A549 treated with CpdA at 1 μM for 4 hours (cell line): ENCODE measurements at places on chromosomes 6 and 20. TPM values are rescaled to one million over a fixed set of nuclear protein-coding genes. Genes with fewer than 3 reads are reported as not detected.

HCRTR2 gene
- not detected in 5 replicates for total RNA-seq

NOX3 gene
- total RNA-seq, result not detected in 5 replicates

CDSN gene
- total RNA-seq, result not detected in 5 replicates

HLA-DPA1 gene
- not detected in 5 replicates for total RNA-seq

FAM229B gene
- 6.0 to 10.1 TPM (median 9.3 TPM) in 5 replicates for total RNA-seq

SRSF12 gene
- total RNA-seq, result 0.68 to 1.3 TPM (median 0.84 TPM) in 5 replicates

ZNF334 gene
- total RNA-seq, result not detected in 5 replicates

RNF182 gene
- total RNA-seq, result 3.0 to 3.5 TPM (median 3.4 TPM) in 5 replicates

EYA2 gene
- 2.6 to 4.0 TPM (median 3.2 TPM) in 5 replicates for total RNA-seq

BACH2 gene
- 0.26 to 0.58 TPM (median 0.38 TPM) in 5 replicates for total RNA-seq

SLC26A8 gene
- total RNA-seq, result not detected in 5 replicates

AFG1L gene
- 0.42 to 1.5 TPM (median 1.4 TPM) in 5 replicates for total RNA-seq

GTSF1L gene
- not detected in 5 replicates for total RNA-seq

TRIM10 gene
- not detected in 5 replicates for total RNA-seq

NANP gene
- 7.5 to 9.0 TPM (median 7.9 TPM) in 5 replicates for total RNA-seq

HSPA1A gene
- total RNA-seq, result 218 to 535 TPM (median 388 TPM) in 5 replicates

SMIM26 gene
- total RNA-seq, result 136 to 176 TPM (median 142 TPM) in 5 replicates

ATF6B gene
- total RNA-seq, result 26.8 to 36.7 TPM (median 34.5 TPM) in 5 replicates

PRRT1 gene
- 0.45 to 0.98 TPM (median 0.65 TPM) in 5 replicates for total RNA-seq

SIRPD gene
- total RNA-seq, result not detected in 5 replicates

OPRL1 gene
- 0.44 to 0.76 TPM (median 0.57 TPM) in 5 replicates for total RNA-seq

RNASET2 gene
- total RNA-seq, result 11.3 to 14.8 TPM (median 13.2 TPM) in 5 replicates

C6orf163 gene
- total RNA-seq, result 0.24 to 0.54 TPM (median 0.27 TPM) in 5 replicates

SYCP2L gene
- 2.8 to 3.6 TPM (median 3.1 TPM) in 5 replicates for total RNA-seq

LY86 gene
- not detected in 5 replicates for total RNA-seq

OOEP gene
- not detected in 5 replicates for total RNA-seq

TINAG gene
- total RNA-seq, result 0.08 to 0.59 TPM in 2 of 5 replicates, not detected in the others
